CD4-positive, alpha-beta T cell treated with Interferon gamma for 1 hour (primary cell): ENCODE measurements at places on chromosomes 4 and X.
A peak's percentile ranks its signal among the peaks of the same experiment; 100 is the strongest.

GRCh38 chrX:115968436-115969252 lies 201.9 kb upstream of the AGTR2 start:
- DNase-seq: no peak

- no peak for DNase-seq
Observed at GRCh38 chr4:82373486-82373815, 340 bp downstream of the HNRNPD start.

- no peak for DNase-seq
Observed at GRCh38 chr4:24644983-24645764, 60.8 kb upstream of the DHX15 start.

- no peak for DNase-seq
Observed at GRCh38 chr4:26028133-26028792, 114.2 kb downstream of the SMIM20 start.

DNA sequence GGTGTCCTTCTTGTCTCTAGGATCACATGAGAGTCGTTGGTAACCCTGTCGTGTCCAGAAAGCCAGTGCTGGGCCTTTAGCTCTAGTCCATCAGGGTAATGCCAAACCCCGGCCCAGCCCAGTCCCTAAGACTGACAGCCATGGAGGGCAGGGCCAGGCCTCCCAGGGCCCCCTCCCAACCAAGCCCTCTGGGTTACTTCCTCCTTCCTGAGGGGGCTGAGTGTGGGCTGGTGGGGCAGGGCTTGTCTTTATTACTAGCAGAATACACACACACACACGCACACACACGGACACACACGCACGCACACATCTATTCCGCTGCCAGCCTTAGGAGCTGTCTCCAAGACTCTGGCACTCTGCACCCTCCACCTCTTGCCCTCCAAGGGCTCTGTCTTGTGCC lies 35.6 kb upstream of the CDKN2AIP start:
- DNase-seq: no peak

DNA sequence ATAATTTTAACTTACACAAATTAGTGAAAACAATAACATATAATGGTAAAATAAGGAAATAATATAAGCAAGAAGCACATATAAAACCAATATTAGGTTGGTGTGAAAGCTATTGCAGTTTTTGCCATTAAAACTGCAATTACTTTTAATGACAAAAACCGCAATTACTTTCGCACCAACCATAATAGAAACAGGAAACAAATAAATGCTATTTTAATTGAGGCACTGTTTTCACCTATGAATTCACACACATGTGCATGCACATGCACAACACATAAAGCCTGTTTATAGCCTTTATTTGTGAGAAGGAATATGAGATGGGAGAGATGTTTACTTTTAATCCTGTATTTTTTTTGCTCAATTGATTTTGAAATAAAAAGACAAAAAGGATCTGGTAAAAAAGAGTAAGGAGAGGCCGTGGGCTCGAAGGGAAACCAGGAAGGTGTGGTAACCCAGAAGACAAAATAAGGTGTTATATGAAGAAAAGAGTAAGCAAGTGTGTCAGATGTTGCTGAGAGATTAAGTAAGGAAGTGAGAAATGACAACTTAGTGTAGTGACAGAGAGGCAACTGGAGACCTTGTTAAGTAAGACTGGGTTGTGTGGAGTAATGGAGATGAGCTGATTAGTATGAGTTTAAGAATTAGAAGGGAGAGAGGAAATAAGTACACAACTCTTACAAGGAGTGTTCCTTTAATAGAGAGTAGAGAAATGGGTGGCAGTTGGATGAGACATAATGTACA lies 69.0 kb downstream of the KLHL13 start:
- DNase-seq: no peak

DNA sequence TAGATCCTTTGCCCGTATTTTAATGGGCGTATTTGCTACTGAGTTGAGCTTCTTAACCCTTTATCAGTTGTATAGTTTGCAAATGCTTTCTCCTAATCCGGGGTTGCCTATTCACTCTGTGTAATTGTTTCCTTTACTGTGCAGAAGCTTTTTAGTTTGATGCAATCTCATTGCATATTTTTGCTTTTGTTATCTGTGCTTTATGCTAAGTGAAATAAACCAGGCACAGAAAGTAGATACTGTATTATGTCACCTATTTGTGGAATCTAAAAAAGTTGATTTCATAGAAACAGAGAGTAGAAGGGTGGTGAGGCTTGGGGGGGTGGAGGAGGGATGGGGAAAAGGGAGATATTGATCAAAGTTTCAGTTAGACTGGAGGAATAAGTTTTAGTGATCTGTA lies 17.7 kb downstream of the OGT start:
- no peak for DNase-seq

- peak; percentile 48 for DNase-seq
Observed at GRCh38 chr4:102612824-102613366, 111.7 kb downstream of the NFKB1 start.

DNA sequence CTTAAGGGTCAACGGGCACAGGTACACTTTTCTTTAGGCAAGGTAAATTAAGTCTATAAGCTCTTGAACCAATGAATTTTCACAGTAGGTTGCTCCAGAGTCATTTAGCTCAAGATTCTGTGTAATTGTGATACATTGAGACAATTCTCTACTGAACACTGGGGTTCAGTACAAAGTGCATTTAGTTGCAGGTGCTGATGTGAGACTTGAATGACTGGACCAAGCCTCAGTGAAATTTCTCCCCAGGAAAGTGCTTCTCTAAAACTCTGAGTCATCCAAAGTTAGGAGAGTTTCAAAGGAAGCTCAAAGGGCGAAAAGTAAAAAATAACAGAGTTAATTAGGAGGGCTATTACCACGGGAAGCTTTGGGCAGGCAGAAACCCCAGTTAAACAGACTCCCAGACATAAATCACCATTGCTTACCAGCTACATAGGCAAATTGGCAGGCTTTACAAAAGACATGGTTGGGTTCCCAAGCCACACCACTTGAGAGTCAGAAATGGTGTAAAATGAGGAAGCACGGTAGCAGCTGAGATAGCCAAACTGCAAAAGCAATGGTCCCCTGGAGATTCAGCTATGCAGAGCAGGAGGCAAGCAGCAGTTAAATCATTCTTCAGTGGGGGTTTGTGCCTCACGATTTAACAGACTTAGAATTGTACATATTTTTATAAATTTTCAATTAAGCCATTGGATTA lies 202.6 kb downstream of the PCDH19 start:
- DNase-seq: no peak

DNA sequence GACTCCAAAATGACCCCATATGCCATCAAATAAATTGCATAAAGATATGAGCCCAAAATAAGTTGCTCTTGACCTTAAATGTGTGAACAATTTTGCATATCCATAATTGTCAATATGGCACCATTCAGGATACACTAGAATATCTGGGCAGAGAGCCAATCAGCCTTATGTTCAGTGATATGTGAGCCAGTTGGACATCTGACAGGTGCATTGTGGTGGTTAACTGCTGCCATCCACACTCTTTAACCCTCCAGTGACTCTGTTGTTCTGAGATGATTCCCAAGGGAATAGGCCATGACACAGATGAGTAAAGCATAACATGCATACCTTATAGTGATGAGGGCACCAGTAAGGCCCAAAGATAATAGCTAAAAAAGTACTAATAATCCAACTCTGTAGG lies 500.1 kb downstream of the PCDH18 start:
- no peak for DNase-seq

- no peak for DNase-seq
Observed at GRCh38 chrX:149652232-149652981, 20.8 kb upstream of the TMEM185A start.

- no peak for DNase-seq
Observed at GRCh38 chr4:128770807-128771206, 38.7 kb upstream of the JADE1 start.

DNA sequence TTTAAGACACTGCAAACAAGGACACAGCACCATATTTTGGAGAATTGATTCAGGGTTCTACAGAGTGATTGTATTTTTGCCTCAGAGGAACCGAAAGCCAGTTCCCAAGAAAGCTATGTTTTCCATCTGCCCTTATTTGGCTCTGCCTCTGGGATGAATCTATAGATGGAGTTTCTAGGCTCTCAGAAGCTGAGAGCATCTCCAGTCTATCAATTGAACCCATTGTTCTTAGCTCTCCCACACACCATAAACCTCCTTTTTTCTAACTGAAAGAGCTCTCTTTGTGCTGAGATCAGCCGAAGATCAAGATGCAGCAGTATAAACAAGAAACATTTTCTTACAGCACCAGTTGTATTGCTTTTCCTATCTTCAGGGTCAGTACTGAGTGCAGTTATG lies 16.9 kb downstream of the PLP1 start:
- DNase-seq: no peak

DNA sequence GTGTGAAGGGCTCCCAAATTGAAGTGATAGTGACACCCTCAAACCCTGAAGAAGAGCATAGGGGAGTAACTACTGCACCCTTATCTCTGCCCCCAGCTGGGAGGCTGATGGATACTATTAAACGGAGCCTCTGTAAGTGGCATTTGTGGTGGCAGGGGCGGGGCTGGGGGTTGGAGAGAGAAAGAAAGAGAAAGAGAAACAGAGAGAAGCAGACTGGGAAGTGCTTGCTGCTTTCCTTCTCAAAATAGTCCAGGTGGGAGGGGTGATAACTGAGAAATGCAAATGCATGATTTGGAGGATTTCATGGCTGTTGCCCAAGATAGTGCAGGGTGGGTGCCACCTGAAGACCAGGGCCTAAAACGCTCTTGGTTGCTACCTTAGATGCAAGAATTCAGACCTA lies 253.5 kb upstream of the GATB start:
- DNase-seq: peak; percentile 4

- DNase-seq: no peak
Observed at GRCh38 chrX:108312957-108313356, 125.3 kb downstream of the COL4A6 start.

DNA sequence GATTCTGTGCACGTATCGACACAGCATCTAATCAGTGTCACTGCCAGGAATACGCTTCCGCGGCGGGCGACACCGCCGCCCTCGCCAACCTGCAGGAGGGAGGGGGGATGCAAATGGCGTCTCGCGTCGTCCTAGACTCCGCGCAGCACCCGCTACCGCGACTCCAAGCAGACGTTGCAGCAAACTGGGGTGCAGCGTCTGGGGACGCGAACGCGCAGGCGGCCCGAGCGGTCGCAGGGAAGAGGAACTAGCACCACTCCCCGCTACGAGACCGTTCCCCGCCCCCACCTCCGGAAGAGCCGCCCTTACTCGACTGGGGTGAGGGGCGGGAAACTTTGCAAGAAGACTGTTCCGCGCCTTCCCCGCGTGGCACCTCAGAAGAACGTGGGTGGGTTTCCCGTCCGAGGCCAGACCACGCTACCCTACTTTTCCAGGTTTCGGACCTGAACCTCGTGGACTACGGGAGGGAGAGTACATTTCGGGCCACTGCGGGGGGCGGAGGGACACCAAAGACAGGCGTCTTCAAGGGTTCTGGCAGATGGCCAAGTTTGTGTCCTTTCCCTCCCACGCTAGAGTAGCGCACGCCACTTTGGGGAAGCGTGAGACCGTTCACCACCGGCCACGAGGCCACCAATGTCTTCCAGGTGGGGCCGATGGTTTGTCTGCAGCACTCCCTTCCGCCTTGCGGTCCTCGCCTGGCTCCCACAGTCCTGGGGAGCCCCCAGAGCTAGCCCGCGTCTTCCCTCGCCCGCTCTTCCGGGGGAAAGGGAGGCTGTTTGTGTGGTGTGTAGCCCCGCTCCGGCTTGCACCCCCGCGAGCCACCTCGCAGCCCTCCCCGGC lies 78.0 kb upstream of the BCOR start:
- peak; percentile 87 for DNase-seq

DNA sequence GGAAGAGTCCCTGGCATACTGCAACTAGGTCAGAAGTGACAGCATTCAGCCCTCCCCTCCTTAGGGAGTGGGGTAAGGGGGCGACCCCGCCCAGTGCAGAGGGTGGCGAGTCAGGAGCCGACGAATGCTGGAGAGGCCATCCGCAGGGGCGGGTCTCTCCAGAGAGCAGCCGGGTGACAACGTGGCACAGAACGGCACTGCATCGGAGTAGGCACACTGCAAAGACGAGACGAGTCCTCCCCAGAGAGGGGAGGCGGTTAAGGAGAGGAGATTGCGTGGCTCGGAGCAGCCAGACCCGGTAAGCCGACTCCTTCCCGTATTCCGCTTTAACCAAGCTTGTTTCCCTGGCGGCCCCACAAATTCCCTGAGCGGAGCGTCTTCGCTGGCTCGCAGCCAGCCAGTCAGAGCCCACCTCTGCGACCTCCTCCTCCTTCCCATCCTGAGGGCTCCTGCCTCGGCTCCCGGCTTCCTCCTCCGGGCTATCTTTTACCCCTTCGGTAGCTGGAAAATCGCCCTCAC lies 54.9 kb downstream of the LINC00632 start:
- no peak for DNase-seq

DNA sequence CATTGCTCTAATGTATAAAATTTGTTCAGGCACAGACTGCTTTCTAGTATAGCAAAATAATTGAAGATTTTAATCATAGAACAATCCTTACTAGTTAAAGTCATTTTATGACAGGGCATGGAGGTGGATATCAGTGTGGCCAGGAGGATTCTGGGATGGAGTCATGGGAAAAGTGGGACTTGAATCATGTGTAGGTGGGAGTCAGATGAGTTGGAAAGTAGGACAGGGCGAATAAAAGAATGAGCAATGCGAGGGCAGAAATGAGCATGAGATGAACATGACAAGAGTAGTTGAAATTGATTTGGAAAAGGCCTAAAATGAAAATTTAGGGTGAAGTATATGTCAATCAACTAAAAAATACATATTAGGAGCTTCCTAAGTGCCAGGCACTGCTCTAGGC lies 7.2 kb upstream of the SDAD1 start:
- DNase-seq: no peak

DNA sequence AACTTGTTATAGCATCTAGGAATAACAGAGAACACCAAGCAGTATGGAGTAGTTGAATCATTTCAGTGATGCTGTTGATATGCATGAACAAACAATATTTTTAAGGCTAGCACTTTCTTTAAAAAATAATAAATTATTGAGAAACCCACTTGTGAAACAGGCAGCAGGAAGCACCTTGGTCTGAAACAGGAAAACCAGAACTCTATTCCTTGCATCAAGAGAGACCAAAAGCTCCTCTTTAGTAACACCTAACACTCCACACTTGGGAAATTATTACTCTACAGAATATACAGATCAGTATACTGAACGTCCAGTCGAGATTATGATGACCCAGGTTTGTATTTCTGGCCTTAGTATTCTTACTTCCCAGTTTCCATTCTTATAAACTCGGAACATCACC lies 129.0 kb downstream of the ARAP2 start:
- DNase-seq: no peak

GRCh38 chr4:38677441-38677840 lies 13.4 kb downstream of the KLF3 start:
- DNase-seq: no peak

GRCh38 chr4:73885574-73886267 lies 16.5 kb downstream of the CXCL1 start:
- no peak for DNase-seq
